ENCODE measurements at places on chromosomes 6 and 20.

GRCh38 chr6:45556828-45557227 is 179.1 kb upstream of the SUPT3H start:
- DNase-seq: no peak

GRCh38 chr20:51083447-51083846 is 60.5 kb upstream of the KCNG1 start:
- no peak for DNase-seq

- no peak for DNase-seq
These were observed 12.4 kb downstream of the LAMA4 start for GRCh38 chr6:112241820-112242429.

DNA sequence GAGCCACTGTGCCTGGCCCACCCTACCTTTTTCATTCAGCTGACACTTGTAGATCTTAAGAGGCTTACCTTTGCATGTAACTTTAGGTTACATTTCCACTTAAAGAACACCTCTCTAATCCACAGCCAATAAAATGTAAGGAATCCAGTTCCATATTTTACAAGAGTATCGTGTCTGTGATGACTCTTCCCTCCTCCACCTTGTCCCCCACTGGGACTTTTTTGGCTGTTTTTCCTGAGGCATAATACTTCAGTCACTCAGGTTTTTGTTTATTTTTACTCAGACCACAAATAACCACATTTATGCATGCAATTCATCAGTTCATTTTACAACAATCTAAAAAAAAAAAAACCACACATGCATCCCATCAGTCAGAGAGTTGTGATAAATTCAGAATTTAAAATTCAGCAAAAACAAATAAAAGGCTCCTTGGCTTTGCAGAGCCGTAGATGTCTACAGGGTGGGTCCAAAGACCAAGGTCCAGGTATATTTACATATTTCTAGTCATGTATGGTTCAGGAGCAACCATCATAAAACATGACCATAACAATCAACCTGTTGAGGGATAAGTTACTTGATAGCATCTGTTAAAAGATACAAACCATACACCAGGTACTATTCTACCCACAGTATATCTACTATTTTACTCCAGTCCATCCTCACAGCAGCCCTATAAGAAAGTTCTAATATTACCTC is 9.9 kb downstream of the ATXN1 start:
- DNase-seq: no peak

DNA sequence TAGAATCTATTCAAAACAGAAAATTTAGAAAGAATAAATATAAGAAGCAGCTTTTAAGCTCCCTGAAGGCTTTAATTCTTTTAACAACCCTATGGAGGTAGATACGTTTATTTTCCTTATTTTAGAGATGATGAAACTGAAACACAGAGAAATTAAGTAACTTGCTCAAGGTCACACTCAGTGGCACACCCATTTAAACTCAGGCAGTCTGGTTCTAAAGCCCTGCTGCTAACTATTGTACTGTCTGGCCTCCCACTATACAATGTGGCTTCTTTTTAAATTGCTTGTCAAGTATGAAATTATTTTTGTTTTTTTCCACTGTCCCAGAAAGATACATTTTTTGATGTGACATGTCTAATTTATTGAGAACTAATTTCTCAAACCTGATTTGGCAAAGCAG is 55.7 kb downstream of the FAM217A start:
- DNase-seq: no peak

DNA sequence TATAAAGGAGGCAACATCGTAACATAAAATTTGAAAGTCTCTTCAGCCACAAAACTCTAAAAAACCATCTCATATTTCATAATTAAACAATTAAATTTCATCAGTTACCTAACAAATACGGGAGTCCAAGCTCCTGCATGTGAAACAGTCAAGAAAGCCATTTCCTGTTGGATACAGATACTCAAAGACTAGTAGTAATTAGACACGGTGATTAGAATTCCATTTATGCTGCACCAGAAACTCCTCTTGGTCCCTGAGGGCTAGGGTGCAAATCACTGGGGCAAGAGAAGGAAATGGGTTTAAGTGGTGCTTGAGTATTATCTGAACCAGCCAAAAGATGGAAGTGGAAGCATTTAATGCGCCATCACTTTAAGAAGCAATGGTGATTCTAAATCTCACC is 27.4 kb downstream of the TRAM2 start:
- DNase-seq: peak; percentile 61

- DNase-seq: no peak
These were observed 257.9 kb downstream of the MAFB start for GRCh38 chr20:40431112-40431511.

- DNase-seq: no peak
These were observed 25.8 kb upstream of the CNKSR3 start for GRCh38 chr6:154536255-154536654.

DNA sequence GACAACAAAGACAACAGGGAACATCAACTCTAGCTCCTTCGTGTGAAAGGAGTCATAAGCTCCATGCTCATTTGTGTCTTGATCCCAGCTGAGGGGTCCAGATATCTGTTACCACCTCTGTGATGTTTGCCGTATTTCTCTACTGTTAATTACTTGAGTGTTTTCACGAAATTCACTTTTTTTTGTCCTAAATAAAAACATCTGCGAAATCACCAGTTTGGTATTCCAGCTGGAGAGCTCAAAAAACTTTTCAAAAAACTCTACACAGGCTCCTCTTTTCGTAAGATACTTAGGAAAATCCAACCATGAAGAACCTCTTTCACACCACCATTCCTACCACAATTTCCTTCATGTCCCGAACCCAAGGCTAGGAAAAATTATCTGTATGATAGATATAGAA is 25.3 kb downstream of the TRAF3IP2 start:
- no peak for DNase-seq

GRCh38 chr6:134230940-134231339 is 87.0 kb downstream of the SGK1 start:
- DNase-seq: no peak

DNA sequence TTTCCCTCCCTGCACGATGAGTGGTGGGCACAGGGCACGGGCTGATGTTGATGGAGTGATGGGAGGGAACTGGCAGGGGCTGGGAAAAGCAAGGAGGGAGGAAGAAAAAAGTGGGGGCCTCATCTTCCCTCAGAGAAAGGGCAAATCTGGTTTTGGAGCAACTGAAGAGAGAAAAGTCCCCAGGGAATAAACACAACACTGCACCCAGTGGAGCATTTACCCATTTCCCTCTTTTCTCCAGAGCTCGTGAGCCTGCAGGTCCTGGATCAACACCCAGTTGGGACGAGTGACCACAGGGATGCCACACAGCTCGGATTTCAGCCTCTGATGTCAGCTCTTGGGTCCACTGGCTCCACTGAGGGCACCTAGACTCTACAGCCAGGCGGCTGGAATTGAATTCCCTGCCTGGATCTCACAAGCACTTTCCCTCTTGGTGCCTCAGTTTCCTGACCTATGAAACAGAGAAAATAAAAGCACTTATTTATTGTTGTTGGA is 11.4 kb downstream of the MICA start:
- DNase-seq: no peak

- DNase-seq: no peak
These were observed 18.9 kb upstream of the CCN5 start for GRCh38 chr20:44696315-44696714.

DNA sequence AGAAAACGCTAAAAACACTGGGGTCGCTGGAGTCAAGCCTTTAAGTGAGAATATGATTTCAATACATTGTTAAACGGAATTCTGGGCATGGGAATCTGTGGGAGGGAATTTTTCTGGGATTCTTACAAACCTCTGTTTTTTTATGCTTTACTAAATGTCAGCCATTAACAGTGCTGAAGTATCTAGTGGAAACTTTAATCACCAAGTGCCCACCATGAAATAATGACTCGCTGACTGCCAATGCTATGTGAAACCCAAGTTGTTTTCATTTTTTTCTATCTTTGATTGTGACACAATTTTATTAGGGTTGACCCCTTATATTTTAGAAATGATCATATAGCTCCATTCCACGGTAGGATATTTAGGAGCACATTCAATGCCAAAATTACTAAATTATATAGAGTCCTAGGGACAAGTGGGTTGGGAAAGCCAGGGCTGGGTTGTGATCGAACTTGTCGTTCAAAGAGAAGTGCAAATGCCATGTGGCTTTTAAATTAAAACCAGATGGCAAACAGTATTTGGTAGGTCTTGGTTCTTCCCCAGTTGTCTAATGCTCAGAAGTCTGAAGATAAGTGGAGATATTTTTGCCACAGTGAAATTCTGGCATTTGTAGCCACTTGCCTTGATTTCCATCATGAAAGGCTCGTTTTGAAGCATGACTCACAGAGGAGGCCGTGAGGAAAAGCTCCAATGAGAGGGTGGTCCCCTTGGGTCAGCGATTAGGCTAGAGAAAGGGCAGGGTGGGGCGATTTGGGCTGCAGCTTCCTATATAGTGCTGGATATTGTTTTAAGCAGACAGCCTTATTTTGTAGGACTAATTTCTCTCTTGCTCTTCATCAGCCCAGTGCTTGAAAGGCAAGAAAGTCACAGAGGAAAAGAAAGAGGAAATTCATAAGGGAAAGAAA is 254.4 kb upstream of the JAG1 start:
- no peak for DNase-seq

DNA sequence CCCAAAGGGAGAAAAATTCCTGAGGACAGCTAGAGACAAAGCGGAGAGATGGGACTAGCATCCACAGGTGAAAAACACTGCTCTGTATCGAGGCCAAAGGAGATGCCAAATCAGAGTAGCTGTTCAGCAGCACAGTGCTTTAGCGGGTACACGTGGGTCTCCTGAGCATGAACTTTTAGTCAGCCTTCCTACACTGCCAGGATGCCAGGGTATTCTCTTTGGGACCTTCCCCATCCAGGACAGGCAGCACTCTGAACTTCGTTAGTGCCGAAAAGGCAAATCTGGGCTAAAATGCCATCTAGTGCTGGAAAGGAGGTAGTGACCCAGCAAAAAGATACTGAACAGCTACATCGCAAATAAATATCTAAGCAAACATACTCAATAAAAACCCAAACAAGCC is 64.9 kb downstream of the C6orf58 start:
- no peak for DNase-seq

- DNase-seq: no peak
These were observed 22.6 kb upstream of the XRN2 start for GRCh38 chr20:21280522-21281016.

GRCh38 chr6:13373488-13373886 is 45.1 kb upstream of the TBC1D7 start:
- DNase-seq: no peak

DNA sequence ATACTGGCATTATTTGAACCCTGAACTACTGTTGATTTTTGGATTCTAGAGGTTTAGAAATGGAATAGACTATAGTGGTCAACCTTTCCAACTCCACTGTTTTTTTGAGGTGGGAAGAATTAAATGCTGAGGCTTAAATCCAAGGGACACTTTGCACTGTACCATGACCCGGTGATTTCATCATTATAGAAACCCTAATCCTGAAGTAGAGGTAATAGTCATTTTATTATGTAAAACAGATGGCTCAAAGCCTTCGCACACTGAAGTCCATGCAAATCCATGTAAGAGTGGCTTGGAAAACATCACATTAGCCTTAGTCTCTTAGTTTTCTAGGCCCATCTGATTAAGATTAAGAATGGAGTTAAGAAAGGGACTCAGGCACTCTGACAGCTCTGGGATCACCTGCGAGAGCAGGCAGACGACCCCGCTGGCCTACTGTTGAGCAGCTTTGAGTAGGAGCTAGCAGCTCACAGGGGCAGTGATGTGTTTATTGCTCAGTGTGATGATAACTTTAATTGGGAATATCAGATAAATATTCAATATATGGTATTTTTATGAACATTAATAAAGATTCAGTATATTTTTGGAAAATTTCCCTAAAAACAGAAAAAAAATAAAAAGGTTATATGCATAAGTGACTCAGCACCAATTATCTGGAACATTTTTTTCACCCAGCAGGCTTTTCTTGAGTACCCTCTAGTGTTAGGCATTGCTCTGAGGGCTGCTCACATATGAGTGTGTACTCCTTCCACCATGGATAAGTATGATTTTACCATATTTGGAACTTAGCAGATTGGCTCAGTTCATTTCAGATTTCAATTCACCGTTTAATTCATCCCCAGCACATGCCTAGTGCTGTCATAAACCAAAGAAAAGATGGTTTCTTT is 13.4 kb downstream of the SLX4IP start:
- no peak for DNase-seq

GRCh38 chr6:169677096-169677495 is 24.7 kb downstream of the WDR27 start:
- no peak for DNase-seq

- no peak for DNase-seq
These were observed 48.7 kb upstream of the BMP2 start for GRCh38 chr20:6718662-6719368.

DNA sequence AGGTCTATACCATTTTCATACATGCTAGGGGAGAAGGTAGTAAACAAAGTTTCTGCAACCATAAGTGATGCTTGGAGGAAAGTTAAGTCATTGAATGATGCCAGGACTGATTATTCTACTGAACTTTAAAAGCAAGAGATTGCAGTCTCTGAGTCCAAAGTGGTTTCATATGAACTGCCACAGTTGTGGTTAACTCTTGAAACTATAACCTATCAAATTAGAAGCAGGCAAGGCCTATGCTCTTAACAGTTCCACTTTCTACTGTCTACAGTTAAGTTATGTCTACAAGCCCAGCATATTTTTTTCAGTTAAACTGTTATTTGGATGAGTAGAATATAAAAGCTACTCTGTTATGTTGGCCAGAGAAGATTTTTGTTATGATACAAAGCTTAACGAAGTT is 326.5 kb upstream of the RUNX2 start:
- DNase-seq: no peak

GRCh38 chr6:31609519-31610406 is 5.3 kb upstream of the AIF1 start:
- DNase-seq: no peak

- no peak for DNase-seq
These were observed 9.8 kb downstream of the RIMS4 start for GRCh38 chr20:44800391-44801046.

GRCh38 chr6:2547355-2547754 is 203.4 kb downstream of the MYLK4 start:
- no peak for DNase-seq

- no peak for DNase-seq
These were observed 396.2 kb downstream of the UTRN start for GRCh38 chr6:144681334-144681733.

DNA sequence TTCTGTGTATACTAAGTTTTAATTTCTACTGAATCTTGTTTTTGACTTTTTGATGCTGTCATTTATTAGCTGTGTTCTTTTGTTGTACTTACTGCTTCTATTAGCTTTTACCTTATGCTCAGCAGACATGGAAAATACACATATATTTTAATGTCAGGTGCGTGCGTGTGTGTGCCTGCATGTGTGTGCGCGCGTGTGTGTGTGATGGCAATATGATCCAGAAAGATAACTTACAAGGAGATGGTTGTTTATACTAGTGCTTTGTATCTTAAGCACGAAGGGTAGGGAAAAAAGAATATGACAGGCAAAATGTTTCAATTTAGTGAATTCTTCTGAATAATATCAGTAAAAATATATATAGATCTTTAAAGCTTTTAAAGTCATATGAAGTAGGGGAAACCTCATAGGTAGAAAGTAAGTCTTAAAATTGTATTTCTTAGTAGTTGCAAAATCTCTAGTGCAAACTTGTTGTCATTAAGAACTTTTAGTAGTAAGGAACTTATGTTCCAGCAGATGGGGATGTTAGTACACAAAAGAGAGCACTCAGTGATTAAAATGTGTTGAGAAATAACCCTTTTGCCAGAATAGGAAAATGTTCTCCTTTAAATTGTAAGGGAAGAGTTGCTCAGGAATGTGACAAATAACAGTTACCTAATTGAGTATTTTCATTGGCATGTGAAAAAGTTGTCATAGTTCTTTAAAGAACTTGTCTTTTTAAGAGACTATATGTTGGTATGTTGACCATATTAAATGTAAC is 13.2 kb downstream of the QKI start:
- DNase-seq: no peak

All from SK-N-MC (cell line).